Retinal pigment epithelial cell (primary cell): ENCODE measurements at places on chromosomes 4 and X.

GRCh38 chr4:159070742-159071141 is 32.1 kb upstream of the RAPGEF2 start:
- DNase-seq: no peak

DNA sequence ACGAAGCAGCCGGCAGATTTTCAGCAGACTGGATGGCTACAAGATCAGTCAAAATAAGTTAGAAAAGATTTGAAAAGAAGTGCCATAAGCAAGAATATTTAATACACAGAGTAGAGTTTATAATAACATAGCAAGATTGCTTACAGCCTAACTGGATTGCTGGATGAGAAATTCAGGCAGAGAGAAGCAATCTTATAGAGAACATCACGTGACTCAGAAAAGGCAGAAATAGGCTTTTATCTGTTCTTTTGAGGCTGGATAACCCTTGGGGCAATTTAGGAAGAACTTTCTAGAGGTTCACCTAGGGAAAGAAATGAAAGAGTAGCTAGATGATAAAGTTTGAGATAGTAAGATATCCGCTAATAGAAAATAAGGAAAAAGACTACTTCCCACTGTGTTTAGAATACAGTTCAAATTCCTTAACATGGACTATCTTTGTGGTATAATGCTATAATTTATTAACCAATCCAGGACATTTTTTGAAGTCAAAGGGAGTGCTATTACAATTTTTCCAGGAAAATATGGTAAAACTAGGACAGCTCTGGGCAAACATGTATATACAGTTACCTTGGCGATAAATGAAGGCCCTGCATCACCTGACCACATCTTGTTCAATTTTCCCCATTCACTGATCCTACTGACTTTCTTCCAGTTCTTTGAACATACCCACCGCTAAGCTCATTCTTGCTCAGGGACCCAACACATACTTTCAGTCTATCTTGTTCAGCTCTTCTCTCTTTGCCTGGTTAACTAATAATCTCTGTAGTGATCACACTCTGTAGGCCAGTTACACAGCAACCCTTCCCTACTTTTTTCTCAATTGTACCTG is 12.7 kb upstream of the SPCS3 start:
- DNase-seq: no peak

GRCh38 chr4:56530269-56531148 is 24.9 kb downstream of the ARL9 start:
- DNase-seq: peak; percentile 20

DNA sequence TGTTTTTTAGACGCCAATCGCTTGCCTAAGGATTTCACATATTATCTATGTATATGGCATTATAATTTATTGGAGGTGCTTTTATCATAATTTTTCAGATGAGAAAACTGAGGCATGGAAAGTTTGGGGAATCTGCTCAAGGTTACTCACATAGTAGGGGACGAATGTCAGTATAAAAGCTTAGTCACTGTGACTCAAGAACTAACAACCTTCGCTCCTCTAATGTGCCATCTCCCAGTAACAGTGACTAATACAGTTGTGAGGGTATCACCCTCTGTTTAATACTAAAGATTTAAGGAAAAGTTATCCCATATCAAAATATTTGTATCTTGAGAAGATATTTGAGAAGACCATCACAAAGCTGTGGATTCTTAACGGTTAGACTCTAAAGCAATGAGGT is 353.1 kb upstream of the SPOCK3 start:
- no peak for DNase-seq

- DNase-seq: no peak
These were observed 931.2 kb downstream of the CCSER1 start for GRCh38 chr4:91058345-91058744.

DNA sequence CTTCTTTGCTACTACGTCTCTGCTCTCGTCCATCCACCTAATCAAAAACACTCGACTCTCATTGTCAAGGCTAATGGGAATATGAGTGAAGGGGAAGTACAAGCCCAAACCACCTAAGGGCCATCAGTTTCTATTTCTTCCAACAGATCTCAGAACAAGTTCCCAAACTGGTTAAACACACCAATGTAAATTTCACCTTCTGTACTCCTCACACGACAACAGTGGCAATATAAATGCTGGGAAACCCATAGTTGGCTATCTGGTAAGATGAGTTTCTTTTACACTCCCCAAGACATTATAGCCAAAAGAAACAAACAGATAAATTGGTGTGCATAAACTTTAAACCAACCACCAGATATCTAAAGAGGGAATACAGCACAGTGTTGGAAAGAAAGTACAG is 21.9 kb downstream of the ACSL1 start:
- DNase-seq: no peak

DNA sequence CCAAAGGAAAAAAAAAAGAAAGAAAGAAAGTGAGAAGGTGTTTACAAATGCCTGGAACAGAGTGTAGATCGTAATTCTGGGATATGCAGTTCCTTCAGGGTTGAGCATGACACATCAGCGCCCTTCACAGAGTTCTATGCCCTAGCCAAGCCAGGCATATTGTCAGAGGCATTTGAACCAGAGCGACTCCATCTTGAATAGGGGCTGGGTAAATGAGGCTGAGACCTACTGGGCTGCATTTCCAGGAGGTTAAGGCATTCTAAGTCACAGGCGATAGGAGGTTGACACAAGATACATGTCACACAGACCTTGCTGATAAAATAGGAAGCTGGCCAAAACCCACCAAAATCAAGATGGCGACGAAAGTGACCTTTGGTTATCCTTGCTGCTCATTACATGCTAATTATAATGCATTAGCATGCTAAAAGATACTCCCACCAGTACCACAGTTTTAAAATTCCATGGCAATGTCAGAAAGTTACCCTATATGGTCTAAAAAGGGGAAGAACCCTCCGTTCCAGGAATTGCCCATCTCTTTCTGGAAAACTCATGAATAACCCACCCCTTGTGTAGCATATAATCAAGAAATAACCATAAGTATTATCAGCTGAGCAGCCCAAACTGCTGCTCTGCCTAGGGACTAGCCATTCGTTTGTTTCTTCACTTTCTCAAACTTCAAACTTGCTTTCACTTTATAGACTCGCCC is 23.5 kb upstream of the LRBA start:
- DNase-seq: no peak

- no peak for DNase-seq
These were observed 44.1 kb downstream of the DTHD1 start for GRCh38 chr4:36325499-36325898.

- peak; percentile 64 for DNase-seq
These were observed 32.4 kb downstream of the IGFBP7 start for GRCh38 chr4:57077550-57078343.

- DNase-seq: no peak
These were observed 23.4 kb upstream of the SLC10A7 start for GRCh38 chr4:146545102-146545501.

DNA sequence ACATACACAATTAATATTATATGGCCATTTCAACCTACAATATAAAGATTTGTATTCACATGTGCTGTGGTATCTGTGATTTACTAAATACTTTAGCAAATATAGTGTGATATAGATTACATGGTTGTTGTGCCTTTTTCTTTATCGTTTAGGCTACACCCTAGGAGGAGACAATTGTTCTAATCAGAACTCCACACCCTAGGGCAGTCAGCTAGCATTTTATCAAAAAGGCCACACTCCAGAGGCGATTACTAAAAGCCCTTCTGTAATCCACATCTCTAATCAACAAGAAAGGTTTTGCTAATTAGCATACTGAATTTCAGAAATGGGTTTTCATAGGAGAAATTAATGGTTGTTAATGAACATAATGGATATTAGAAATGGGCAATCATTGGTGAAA is 319.5 kb upstream of the NOCT start:
- no peak for DNase-seq
